Right ventricle myocardium superior (tissue), 1 donor: ENCODE measurements at places on chromosomes 6 and 20.

DNA sequence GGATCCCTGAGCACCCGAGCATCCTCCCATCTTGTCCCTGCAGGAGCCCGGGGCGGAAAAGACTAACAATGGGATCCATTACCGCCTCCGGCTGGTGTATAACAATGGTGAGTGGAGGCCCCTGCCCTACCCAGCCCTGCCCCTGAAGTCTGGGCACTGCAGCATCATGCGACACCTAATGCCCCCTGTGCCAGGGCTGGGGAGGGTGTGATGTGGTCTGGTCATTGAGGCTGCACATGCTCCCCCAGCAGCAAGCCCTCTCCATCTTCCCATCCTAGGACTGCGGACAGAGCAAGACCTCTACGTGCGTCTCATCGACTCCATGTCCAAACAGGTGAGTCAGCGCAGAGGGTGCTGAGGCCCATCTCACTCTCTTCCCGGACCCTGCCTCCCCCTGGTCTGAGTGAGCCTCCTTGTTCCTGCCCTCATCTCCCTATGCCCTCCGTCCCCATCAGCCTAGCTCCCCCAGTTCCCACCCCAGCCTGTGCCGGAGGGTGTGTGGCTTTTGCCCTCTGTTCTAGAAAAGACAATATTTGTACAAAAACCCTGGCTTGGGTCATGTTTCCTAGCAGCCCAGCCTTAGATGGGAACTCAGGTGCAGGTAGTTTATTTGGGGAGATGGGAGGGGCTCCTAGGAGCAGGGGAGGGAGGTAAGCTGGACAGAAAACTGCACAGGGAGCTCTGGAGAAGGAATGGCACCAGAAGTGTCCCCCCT lies 13.5 kb downstream of the EBF4 start:
- DNase-seq = no peak

- DNase-seq = no peak
Observed at GRCh38 chr6:21678990-21679389, 85.4 kb downstream of the SOX4 start.

DNA sequence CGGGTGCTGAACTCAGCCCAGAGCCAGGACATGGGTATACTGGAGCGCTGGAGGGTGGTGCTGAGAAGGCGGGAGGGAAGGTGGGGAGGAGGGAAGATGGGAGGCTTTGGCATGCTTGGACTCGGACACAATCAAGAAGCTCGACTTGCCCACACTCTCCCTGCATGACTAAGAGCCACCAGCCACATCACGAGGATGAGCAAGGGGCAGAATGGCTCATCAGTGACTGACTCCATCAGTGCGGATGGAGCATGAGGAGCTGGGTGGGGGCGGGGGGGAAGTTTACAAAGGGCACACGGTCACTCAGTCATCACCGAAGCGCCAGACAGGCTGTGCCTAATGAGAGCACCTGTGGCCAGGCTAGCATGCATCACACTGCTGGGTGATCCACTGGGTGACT lies 222.8 kb downstream of the KIF16B start:
- DNase-seq = no peak

DNA sequence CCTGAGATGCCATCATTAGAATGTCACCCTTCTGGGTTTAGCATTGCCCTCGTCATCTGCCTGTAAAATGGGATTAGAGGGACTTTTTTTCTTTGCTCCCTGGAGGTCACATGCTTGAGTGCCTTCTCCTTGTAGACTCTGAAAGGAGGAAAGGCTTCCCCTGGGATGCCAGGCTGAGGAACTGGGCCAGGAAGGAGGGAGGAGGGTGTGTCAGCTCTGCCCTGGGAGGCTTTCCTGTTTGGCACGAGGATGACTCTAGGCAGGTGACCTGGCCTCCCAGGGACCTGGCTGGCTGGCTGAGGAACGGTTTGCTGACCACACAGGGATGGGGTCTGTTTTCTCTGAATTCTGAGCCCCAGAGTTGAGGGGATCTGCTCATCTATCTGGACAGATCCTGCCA lies 137.9 kb upstream of the RNF24 start:
- no peak for DNase-seq

- peak; percentile 75 for DNase-seq
Observed at GRCh38 chr20:37990571-37991151, 42.6 kb downstream of the TTI1 start.

DNA sequence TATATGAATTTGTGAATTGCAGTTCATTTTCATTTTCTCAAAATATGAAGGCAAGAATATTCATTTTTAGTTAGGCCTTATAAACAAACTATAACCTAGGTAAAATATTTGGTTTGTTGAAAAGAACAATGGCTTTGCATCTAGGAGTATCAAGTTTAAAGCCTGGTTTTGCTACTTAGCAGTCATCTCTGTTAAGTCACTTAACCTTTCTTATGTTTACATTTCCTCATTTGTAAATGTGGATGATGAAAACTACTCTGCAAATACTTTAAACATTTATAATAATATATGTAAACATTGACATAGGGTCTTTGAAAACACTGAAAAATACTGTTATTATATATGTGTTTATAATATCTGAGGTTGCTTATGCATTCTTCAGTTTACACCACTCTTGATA lies 135.5 kb downstream of the CENPW start:
- DNase-seq = no peak

GRCh38 chr6:111388681-111389080 lies 94.3 kb downstream of the REV3L start:
- DNase-seq = no peak

- no peak for DNase-seq
Observed at GRCh38 chr6:88455317-88455716, 289.2 kb upstream of the CNR1 start.

DNA sequence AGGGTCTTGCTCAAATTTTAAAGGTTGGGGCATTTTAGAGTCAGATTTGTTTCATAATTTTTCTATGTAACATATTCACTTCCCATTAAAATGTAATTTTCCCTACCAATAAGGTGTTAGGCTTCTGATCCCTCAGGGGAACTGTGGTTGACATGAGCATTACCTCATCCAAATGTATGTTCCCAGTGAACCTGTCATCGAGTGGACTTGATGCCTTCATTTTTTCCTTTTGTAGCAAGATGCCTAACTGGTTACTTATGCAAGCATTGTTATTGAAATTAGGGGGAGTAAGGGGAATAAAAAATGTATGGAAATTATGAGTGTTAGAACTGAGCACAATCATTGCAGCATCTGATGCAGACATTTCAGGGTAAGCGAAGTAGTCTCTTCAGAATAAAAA lies 360.5 kb downstream of the BCKDHB start:
- no peak for DNase-seq

DNA sequence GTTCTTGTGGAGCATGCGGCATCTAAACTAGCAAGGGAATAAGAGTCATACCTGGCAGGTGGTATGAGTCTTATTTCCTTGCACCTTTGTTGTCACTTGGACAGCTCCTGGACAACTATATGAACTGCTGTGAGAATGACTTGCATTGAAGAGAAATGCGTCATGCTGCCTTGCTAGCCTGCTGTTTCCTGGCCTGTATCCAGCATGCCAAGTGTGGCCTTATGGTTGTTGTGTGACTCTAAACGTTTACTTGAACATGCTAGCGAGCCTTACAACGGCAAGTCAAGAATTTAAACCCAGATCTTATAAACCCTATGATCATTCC lies 90.4 kb downstream of the CEP162 start:
- no peak for DNase-seq

DNA sequence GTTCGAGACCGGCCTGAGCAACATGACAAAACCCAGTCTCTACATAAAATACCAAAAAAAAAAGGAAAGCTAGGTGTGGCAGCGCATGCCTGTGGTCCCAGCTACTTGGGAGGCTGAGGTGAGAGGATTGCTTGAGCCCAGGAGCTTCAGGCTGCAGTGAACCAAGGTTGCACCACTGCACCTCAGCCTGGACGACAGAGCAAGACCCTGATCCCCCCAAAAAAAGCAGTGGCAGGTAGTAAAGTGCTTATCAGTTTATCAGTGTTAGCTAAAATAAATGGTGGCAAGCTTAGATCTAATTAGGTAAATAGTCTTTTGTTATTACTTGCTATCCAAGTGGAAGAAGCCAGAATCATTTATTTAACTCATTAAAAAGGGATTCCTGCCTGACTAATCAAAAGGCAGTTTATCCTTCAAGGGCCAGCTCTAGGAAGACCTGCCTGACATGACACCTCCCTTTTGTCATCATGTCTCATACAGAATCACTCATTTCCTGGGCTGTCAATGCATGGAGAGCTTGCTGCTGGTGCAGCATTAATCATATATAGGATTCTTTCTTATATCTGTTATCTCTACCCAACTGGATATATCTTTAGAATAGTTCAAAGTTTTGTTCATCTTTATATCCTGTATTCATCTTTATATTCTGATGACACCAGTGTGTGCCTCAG lies 9.6 kb downstream of the DSTN start:
- DNase-seq = no peak

DNA sequence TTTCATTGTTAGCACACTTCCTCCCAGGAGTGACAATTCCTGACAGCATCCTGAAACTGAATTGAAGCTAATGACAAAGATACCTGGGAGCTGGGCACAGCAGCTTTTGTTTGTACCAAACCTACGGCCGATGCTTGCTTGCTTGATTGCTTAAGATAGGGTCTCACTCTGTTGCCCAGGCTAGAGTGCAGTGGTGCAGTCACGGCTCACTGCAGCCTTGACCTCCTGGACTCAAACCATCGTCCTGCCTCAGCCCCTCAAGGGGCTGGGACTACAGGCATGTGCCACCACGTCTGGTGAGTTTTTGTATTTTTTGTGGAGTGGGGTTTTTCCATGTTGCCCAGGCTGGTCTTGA lies 84.7 kb upstream of the SCP2D1 start:
- no peak for DNase-seq

DNA sequence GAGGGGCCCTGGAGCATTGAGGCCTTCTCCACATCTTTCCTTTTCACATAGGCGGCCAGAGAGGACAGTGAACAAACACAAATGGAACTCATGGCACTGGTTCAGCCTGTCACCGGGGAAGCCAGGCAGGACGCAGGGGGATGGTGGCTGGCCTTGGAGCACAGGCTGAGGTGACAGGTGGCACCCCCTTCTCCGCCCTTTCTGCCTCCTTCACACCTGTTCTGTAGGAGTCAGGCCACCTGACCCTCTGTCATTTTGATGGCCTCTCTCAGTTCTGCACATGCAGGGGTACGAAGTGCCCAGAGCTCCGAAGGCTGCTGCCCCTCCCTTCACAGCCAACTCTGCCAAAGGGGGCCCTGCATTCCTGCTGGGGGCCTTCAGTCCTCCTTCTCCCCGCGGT lies 60.8 kb downstream of the CD40 start:
- no peak for DNase-seq

DNA sequence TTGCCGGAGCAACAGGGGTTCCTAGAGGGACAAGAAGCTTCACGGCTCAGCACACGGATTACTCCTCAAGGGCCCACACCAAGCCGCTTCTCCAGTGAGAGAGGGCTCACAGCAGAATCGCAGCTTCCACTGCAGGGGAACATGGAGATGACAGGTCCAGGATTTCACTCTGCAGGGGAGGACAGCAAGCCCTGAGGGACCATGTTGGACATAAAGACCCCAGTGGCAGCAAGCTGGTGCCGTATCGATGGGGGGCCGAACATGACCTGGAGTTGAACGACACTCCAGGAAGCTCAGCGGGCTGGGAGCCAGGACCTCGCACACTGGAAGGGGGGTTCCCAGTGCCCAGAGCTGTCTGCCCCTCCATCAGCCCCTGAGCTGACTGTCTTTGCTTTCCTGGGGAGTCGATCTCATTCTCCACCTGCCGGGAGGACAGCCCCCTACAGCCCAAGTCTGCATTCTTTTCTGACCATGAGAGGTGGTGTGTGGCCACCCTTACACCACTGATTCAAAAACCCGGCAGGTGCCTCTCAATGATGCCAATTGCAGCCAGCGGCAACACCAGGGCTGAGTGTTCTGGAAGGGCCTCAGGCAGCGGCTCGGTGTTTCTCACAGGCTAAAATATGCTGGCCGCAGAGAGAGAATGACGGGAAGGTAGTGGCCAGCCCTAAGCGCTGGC lies 194.5 kb upstream of the CDH4 start:
- DNase-seq = no peak
